ENCODE measurements at places on chromosomes 1 and 21. TPM values are rescaled to one million over a fixed set of nuclear protein-coding genes. Genes with fewer than 3 reads are reported as not detected.

The LZIC gene
- total RNA-seq = 55.6 TPM

GRCh38 chr1:219379691-219380090, 206.0 kb downstream of the LYPLAL1 start:
- no peak for DNase-seq

DNA sequence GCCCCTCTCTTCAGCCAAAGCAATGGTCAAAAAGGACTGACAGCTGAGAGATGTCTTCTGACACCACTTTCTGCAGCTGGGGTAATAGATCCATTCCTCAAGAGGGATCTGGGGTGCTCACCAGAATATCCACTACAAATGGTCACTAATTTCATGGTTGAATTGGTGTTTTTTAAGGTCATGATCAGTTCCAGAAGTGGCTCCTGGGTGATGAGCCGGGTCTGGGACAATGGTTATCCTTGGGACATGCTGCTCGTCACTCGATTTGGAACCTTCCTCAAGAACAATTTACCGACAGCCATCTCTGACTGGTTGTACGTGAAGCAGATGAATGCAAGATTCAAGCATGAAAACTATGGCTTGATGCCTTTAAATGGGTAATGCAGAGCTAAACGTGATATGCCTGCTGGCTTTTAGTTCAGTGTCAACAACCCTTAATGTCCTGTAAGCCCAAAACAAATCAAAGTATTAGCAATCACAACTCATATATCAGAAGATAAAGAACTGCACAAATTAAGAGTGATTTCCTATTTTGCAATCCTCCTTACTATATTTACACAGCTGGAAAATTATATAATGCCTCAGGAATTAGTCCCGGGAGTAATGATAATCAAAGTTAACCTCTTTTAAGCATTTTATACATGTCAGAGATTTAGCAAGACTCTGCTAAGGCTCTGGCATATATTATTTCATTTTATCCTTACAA, 20.1 kb downstream of the FMO3 start:
- DNase-seq = no peak

DNA sequence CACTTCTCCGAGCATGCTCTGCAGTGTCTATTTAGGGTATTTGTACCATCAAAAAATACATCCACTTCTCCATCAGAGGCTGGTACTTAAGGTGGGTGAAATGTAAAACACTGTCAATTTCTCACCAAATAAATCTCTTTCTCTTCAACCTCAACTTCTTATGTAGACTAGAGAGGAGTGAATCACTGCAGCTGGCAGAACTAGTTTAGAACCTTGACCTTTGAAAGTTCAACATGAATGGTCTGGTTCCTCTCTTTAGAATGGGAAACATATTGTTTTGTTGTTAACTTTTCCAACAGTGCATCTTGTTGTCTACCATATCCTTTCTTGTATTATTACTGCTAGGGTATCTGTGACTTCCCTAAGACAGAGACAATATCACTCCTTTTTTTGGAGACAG, 20.1 kb upstream of the SLC44A5 start:
- no peak for DNase-seq

DNA sequence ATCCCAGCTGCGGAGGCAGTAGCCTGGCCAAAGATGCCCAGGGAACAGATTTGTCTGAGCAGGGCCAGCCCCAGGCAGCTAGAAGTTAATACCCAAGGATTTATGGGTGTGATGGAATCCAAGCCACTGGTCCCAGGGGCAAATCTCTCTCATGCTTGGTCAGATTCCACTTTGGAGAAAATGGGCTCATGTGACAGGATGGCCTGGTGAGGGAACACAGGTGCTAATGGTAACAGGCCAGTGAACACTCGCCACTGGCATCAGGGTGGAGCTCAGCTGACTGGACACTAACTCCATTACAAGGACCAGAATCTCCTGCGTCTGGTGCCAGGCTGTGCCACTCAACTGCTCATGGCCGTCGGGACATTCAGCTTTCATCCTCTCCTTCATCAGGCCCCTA, 12.0 kb downstream of the MDM4 start:
- DNase-seq = no peak

The SPRR2E gene
- not detected for total RNA-seq

DNA sequence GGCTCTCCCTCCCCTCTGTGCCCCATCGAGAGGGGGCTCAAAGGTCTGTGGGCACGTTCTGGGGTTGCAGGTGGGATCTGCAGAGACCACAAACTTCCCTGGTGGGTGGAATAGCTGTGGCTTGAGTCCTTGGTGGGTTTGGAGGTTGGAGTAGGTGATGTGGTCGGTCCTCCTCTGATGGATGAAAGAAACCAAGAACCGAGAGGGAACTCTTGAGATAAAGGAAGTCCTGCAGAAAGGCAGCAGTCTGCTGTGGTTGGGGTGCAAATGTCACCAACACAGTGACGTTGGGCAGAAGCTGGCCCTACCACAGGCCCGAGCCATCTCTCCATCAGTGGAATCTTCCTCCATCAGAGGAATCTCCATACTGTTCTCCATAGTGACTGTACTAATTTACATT, 171.8 kb downstream of the FCRL5 start:
- DNase-seq = no peak

DNA sequence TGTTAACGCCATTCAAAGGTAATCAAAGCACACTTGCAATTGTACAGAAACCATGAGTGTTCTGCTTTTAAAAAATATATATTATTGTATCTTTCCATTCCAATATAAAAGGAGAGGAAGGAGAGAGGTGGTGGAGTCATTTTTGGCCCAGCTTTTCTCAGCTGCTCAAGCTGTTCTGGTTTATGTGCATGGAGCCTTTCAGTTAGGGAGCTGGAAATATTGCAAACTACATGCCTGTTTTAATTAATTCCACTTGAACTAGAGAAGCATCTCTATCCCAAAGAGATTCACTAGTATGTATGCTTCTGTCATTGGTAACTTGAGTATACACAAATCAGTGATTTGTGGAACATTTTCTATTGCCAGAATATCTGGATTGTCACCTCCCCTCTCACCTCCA, 28.5 kb upstream of the C1orf105 start:
- no peak for DNase-seq

DNA sequence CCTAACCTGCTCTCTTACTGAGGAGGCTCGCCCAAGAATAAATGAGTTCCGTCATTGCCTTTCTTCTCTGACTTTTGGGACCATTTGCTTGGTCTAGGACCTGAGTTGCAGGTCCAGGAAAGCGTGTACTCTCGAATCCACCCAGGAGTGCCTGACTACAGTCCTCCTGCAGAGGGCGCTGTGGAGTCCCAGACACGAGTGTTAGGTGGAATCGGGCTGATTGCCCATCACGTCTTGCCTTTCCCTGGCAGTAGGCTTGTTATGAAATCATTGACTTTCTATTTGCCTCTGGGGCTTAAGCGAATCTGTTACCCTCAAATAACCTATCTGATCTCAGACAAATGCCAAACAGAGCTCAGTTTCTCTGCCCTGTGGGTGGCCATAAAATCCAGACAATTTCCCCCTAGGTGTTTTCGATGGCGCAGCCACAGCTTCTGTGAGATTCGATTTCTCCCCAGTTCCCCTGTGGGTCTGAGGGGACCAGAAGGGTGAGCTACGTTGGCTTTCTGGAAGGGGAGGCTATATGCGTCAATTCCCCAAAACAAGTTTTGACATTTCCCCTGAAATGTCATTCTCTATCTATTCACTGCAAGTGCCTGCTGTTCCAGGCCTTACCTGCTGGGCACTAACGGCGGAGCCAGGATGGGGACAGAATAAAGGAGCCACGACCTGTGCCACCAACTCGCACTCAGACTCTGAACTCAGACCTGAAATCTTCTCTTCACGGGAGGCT, at the start of gene IL20:
Gene IL20, plus strand, starts transcription at position 685 of the 733 bp plus-strand sequence. CDS start 230 bp downstream, outside the sequence.
- DNase-seq = peak; percentile 79

The AXDND1 gene
- not detected for total RNA-seq

- DNase-seq = no peak
These were observed 48.1 kb downstream of the AHDC1 start for GRCh38 chr1:27555700-27556424.

- no peak for DNase-seq
These were observed 102.3 kb downstream of the NPHP4 start for GRCh38 chr1:5889901-5890300.

The PIGR gene
- not detected for total RNA-seq

- peak; percentile 11 for DNase-seq
These were observed 1.5 kb downstream of the RGS2 start for GRCh38 chr1:192810253-192810880.

The CGN gene
- 4.1 TPM for total RNA-seq

The NBPF10 gene
- total RNA-seq = 0.46 TPM

DNA sequence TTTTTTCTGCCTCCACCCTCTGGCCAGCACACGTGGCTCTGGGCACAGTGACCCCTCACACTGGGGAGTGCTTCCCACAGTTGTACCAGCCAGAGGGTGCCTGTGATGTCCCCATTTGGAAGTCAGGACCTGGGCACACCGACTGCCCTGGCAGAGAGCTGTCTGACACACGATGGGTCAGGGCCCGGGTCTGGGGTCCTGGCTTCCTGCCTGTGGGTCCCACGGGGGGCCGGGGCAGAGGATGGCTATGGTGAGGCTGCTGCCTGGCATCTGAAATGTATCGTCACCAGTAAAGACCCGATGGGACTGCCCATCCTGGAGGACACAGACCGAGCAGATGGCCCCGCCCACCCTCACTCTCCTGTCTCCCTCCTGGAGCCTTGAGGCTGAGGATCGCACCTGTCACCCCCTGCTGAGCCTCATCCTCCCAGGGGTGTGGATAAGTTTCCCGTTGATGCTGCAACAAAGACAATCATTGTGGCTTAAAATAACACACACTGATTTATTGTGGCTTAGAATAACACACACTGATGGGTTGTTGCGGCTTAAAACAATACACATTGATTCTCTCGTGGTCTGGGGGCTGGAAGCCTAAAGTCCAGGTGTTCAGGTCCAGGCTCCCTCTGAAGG, 88.8 kb upstream of the TTC34 start:
- DNase-seq = no peak

DNA sequence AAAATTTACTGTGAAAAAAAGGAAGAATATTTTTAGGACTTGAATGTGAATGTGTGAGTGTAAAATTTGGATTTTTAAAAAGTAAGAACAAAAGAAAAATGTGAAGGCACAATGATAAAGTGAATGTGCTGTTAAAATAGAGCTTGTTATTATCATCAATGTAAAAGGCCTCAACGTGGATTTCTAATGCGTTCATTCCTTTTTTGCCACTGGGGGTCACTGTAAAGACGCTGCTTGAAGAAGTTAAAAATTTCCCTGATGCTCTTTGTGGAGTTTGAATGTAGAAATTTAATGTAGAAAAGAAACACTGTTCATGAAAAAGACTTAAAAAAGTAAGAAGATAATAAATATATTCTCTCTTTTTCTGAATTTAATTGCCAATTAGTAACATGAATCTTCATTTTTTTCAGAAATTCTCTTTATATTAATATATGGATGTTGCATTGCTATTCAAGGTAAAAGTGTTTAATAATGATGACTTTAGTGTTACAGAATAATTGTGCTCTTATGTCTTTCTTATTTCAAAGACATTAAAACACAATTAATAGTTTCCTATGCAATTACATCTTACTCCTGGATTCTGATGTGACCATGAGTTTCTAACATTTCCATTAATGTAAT, 161.5 kb downstream of the DNM3 start:
- peak; percentile 47 for DNase-seq

- peak; percentile 95 for DNase-seq
These were observed 6.6 kb upstream of the ETV3L start for GRCh38 chr1:157105988-157106812.

DNA sequence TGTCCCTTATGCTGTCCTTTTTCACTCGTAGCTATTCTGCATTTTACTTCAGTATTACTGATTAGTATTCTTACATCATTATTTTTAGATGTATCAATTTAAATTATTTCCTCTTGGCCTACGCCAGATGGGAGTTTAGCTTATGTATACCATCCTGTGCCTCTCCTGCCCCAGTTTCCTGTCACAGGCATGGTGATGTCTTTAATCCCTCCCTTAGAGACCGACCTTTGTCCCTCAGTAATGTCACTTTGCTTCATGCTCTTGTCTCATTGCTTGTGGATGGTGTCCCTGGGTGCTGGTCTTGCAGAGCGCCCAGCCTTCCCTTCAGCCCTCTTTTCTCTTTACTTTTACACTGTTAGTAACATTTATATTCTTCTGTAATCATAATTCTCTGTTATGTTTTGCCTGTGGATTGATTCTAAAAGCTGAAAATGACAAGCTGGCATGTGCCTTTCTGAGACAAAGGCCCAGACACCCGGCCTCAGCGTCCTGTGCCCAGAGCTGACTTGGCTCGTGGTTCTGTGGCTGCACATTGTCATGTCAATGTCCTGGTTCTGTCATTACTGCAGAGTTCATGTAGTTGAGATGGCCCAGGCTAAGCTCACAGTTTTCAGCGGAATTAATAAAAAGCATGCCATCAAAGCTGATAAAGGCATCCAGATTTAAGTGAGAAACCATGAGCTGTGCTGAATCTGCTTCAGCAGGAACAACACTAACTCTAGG, 100.7 kb downstream of the MTR start:
- no peak for DNase-seq

The CFHR1 gene
- not detected for total RNA-seq

DNA sequence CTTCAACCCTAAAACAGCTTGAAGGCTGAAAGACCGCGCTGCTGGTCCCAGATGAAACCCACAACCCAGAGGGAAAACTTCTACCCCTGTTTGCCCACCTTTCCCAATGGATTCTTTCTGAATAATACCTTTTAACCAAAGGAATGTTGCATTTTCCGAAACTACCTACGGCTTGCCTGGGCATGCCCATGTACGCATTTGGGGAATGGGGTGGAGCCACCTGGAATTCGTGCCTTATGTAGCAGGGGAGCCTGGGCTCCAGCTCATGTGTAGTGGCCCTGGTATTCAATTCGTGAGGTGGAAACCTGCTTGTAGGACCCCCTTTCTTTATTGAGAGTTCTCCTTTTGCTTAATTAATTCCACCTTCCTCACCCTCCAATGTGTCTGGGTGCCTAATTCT, 256.6 kb upstream of the RGS18 start:
- DNase-seq = no peak

The ASTN1 gene
- total RNA-seq = 2.0 TPM

GRCh38 chr1:21514245-21514644, 5.0 kb downstream of the ALPL start:
- DNase-seq = no peak

- DNase-seq = no peak
These were observed 618.7 kb upstream of the BRINP3 start for GRCh38 chr1:191096405-191096804.

- no peak for DNase-seq
These were observed 75.6 kb downstream of the PLA2G4A start for GRCh38 chr1:186904361-186904760.

The PROK1 gene
- total RNA-seq = not detected

The TDRD5 gene
- total RNA-seq = 0.03 TPM

GRCh38 chr1:64756770-64757169, 11.9 kb downstream of the RAVER2 start:
- DNase-seq = no peak

Data from Daoy (cell line).